ENCODE measurements at places on chromosomes 3 and 15. TPM values are rescaled to one million over a fixed set of nuclear protein-coding genes. Genes with fewer than 3 reads are reported as not detected.

The THAP10 gene
- 5.0 TPM for total RNA-seq

The TP63 gene
- 26.3 TPM for total RNA-seq

The CKMT1A gene
- total RNA-seq, result 0.79 TPM

The CFAP100 gene
- total RNA-seq, result not detected

The GLDN gene
- 1.9 TPM for total RNA-seq

The PEX11A gene
- total RNA-seq, result 17.1 TPM

The GOLGA8J gene
- not detected for total RNA-seq

The LINS1 gene
- total RNA-seq, result 52.4 TPM

The IQCF5 gene
- total RNA-seq, result not detected

The PARP6 gene
- total RNA-seq, result 33.7 TPM

The LRRIQ4 gene
- total RNA-seq, result not detected

The GUCA1C gene
- total RNA-seq, result not detected

The GOLGA6B gene
- 0.26 TPM for total RNA-seq

The TMCO5A gene
- not detected for total RNA-seq

The TLNRD1 gene
- total RNA-seq, result 3.8 TPM

The SAMMSON gene
- total RNA-seq, result 0.21 TPM

The IL17RB gene
- total RNA-seq, result 1.5 TPM

The UCN2 gene
- total RNA-seq, result 0.69 TPM

The LOXL1 gene
- 56.2 TPM for total RNA-seq

The RNU5B-1 gene
- total RNA-seq, result under 0.01 TPM

The VPS8 gene
- total RNA-seq, result 200 TPM
